ENCODE measurements at places on chromosomes 7 and 10.

DNA sequence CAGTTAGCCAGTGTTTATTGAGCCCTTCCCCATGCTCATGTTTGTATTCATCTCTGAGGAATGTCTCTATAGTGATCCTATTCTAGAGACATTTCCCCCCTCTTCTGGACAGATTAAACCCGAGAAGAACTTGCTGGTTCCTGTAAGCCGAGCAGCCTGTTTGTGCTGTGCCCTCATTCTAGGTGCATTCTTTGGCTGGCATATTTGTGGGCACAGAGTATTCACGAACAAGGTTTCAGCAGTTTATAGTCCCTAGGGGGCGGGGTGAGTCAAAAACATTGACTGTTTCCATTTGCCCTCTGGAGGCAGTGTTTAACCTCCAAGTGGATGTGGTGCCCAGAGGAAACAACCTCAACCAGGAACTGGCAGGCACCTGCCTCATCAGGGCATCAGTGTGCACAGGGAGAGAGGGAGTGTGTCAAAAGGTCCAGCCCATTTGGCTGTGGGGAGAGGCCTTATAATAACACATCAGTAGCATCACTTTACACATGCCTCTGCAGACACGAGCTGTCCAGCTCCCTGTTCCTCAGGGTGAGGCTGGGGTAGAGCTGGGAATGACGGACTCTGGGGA is 273.3 kb upstream of the LRGUK start:
- DNase-seq: peak; percentile 96

- DNase-seq: no peak
Observed at GRCh38 chr7:139692723-139693122, 85.1 kb downstream of the HIPK2 start.

- no peak for DNase-seq
Observed at GRCh38 chr10:31188792-31189406, 130.1 kb upstream of the ZEB1 start.

DNA sequence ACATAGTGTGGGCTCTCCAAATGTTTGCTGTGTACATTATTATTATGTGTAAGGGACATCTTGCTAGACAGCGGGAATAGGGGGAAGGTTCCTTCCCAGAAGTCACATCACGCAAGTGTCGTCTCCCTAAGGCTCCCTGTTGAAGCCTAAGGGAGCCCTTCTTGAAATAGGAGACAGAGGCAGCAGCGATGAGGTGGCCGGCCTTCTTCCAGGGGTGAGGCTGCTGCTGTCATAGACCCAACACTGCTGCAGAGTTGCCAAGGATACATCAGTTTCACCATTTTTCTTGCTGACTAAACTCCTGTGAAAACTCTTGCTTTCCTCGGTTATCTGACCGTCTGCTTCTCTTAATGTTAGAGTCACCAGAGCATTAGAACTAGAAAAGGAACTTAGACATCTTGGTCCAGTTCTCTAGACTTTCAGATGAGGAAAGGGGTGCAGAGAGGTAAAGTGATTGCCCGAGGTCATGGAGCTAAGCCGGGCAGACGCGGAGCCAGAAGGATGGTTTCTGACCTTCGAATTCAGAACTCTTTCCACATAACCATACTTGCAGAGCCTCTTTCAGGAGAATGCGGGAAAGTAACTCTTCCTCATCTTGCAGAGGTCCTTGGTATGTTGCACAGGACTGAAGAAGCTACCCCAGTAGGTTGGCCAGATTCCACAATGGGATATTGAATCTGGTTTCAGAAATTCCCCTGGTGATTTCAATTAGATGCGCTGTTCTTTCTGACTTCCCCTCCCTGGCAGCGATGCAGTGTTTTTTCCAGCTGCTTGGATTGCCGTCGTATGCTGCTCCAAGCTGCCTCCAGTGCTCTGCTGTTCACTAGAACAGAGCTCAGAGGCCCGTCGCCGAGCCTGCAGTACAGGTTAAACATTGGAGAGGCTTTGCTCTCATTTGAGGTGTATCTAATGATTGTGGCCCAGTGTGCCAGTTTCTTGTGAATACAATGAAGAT is 217.1 kb downstream of the CAMK1D start:
- DNase-seq: no peak

GRCh38 chr10:63744060-63744941 is 223.1 kb downstream of the REEP3 start:
- no peak for DNase-seq

DNA sequence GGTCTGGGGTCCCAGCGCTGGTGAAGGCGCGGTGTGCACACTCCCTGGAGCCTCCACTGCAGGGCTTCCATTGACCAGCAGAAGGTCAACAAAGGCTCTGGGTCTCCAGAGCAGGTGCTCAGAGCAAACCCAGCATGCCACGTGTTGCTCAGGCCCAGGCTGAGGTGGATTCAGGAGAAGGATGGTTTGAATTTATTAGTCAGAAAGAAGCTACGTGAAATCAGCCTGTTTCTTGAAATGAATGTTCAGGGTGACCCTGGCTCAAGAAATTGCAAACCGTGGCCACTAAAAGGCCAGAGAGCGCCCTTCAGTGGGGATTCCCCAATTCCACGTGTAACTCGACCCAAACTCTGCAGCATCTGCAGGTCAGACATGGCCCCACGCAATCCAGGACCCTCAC is 82.7 kb upstream of the PFKP start:
- no peak for DNase-seq

- no peak for DNase-seq
Observed at GRCh38 chr10:47113907-47114500, 186.0 kb upstream of the GDF10 start.

GRCh38 chr10:101720606-101721230 is 25.7 kb upstream of the FBXW4 start:
- no peak for DNase-seq

- no peak for DNase-seq
Observed at GRCh38 chr10:36362257-36362656, 720.2 kb upstream of the FZD8 start.

DNA sequence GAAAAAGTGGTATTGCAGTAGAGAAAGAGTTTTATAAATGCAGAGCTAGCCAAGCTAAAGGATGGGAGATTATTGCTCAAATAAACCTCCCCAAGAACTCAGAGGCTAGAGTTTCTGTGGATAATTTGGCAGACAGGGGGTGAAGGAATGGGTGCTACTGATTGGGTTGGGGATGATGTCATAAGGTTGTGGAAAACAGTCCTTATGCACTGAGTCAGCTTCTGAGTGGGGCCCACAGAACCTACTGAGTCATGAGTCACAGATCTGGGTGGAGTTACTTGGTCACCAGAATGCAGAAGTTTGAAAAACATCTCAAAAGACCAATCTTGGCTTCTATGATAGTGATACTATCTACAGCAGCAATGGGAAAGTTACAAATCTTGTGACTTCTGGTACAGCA is 1146.7 kb downstream of the TYW1 start:
- DNase-seq: no peak

- DNase-seq: no peak
Observed at GRCh38 chr7:143493751-143494150, 16.1 kb downstream of the TAS2R41 start.

DNA sequence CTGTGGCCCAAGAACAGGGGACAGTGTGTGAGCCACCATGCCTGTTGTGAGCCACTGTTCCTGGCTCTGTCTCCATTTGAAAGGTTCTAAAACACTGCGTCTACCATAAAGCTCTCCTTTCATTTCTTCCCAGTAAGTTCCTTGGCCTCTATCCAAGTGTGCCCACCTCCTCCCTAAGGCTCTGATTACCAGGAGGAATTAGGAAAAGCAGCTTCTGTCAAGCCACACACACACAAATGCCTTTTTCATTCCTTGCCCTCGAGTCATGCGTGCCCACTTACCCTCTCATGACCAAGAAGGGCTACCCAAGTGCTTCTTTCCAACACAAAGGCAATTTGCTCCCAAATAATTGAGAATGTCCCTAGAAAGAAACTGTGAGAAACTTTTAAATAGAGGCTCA is 70.8 kb upstream of the PARD3 start:
- no peak for DNase-seq

- no peak for DNase-seq
Observed at GRCh38 chr10:61223576-61223975, 229.6 kb downstream of the TMEM26 start.

DNA sequence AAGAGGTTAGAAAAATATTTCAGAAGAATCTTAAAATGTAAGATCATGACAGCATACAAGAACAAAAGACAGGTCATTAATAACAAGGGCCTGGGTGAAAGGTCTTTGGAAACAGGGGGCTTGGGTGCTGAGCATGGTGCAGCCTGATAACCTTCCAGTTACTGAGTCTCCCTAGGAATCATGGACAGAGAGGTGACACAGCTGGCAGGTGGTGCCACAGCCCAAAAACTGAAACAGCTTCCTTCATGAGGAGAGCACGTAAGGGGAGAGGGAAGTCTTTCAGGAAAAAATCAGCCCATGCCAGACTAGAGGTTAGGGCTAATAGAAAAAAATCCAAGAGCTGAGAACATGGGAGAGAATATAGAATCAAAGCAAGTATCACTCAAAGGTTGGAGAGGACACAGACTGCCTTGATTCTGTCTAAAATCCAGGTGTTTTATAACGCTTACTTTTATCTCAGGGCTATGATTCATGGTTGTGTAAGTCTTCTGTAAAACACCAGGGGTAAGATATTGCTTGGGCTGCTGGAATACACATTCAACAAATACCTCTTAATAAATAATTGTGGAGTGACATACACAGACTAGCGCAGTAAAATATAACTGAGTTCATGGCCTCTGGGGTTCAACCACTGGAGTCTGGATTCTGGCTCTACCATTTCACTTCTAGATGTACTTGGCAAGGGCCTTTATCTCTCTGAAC is 88.1 kb downstream of the SEMA3C start:
- peak; percentile 23 for DNase-seq

- DNase-seq: no peak
Observed at GRCh38 chr10:116696919-116697318, 45.4 kb downstream of the HSPA12A start.

GRCh38 chr10:113590581-113590980 is 37.7 kb downstream of the HABP2 start:
- DNase-seq: no peak

GRCh38 chr7:151248346-151249033 is at the start of gene SMARCD3:
Gene SMARCD3, minus strand, starts transcription at chr7:151248694. Its CDS starts 132 bp downstream, at chr7:151248562.
- DNase-seq: no peak

GRCh38 chr10:70604106-70604505 is 1.6 kb upstream of the PRF1 start:
- DNase-seq: no peak

DNA sequence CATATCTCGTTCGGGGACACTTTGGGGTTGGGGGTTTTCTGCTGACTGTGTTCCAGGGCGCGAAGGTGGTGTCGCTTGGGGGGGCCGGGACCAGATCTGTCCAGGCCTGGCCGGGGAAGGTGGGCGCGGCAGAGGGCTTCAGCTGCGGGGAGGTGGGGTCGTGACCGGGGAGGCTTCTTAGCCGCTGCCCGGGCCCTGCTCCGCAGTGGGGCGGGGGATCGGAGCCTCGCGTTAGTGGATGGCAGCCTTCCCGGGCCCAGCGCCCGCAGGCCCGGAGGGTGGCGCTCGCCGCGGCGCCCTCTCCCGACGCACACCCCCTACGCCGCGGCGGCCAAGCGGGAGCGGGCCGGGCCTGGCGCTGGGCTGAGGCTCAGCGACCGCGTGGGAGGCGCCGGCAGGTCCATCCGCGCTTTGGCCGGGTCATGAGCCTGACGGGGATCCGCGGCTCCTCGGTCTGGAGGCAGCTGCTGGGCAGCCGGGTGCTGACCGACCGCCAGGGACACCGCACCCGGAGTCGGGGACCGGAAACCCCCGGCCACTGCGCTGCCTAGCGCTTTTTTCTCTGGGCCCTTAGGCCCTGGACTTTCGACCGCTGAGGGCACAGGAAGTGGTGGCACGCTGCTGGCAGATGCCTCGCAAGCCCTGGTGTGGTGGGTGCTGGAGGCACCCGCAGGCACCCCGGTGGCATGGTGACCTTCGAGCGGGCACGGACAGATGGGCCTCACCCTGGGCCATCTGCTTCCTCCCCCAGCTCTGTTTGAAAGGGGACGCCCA is 1.2 kb downstream of the AGAP3 start:
- DNase-seq: peak; percentile 79

GRCh38 chr7:129824291-129825208 is 128.2 kb downstream of the UBE2H start:
- peak; percentile 91 for DNase-seq
